D721Med (cell line): ENCODE measurements at places on chromosomes 7 and 10.

DNA sequence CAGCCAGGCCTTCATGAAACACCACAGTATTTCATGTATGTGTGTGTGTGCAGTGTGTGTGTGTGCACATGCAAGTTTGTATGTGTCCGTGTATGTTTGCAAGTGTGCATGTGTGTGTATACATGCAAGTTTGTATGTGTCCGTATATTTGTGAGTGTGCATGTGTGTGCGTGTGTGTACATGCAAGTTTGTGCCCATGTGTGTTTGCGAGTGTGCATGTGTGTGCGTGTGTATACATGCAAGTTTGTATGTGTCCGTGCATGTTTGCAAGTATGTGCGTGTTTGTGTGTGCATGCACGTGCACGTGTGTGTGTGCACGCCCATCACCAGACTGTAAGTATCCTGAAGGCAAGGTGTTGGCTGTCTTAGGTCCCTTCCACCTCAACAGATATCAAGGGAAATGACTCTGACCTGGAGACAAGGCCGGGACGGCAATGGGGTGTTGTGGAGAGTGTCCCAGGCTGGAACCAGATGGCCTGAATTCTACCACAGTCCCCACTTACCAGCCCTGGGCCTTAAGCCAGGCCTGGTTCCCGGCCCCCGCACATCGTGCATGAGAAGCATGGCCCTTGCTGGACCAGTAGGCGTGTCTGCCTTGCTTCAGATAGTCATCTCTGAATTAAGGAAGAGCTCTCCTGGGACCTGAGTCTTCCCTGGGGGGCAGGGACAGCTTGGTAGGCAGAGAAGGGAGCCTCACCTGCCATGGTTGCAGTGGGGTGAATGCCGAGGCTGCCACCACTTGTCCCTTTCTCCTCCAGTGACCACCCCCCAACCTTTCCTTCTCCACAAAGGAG, 140.0 kb downstream of the GRK5 start:
- DNase-seq, result no peak

DNA sequence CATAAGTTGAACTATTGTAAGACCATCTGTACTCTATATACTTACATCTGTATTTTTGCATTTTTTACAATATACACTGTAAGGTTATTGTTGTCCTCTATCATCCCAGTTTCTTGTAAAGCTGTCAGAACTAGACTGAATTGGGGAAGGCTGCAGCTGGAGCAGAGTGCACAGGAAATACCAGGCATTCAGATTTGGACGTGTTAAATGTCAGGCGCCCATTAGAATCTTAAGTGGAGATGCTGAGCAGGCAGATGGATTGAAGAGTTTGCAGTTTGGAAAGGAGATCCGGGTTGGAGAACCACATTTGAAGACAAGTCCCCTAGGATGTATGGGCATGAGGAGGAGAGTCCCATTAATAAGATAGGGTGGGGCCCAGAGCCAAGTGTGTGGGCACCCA, 40.4 kb downstream of the MTURN start:
- no peak for DNase-seq

DNA sequence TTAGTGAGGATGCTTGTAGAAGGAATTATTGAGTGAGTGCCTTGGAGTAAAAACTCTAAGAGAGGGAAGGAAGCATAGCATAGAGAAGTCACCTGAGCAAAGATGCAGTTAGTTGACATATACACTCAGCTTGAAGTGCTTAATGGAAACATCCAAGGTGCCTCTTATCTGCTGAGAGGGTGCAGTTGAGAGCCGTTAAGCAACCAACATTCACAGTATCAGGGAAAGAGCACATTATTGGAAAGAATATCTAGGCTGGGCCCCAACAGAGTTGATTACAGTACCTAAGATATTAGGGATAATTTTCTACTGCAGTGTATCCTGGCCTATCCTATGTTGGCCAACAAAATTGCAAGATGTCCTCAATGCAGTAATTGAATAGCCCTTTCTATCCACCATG, 302.0 kb downstream of the ETV1 start:
- no peak for DNase-seq

DNA sequence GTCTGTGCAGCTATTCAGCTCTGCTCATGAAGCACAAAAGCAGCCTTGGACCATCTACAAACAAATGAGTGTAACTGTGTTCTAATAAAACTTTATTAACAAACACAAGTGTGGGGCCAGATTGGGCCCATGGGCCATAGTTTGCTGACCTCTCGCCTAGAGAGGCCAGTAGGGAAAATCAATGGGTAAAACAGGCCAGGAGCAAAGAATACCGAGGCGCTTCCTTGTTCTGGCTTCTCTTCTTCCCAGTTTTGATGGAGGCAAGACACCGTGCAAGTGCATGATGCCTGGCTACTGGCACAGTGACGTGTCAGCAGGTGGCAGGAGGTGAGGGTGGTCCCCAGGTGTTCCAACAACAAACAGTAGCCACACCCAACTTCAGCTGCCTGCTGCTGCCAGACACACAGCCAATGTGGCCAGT, 94.3 kb upstream of the SDK1 start:
- no peak for DNase-seq

- no peak for DNase-seq
These were observed 88.0 kb downstream of the ATXN7L1 start for GRCh38 chr7:105788356-105788755.

DNA sequence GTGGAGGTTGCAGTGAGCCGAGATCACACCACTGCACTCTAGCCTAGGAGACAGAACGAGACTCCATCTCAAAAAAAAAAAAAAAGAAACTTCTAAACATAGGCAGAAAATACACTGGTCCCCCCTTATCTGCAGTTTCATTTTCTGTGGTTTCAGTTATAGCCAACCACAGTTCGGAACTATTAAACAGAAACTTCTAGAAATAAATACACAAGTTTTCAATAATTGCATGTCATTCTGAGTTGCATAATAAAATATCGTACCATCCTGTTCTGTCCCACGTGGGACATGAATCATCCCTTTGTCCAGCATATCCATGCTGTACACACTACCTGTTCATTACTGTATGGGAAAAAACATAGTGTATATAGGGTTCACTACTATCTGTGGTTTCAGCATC, 8.0 kb downstream of the XRCC2 start:
- no peak for DNase-seq

DNA sequence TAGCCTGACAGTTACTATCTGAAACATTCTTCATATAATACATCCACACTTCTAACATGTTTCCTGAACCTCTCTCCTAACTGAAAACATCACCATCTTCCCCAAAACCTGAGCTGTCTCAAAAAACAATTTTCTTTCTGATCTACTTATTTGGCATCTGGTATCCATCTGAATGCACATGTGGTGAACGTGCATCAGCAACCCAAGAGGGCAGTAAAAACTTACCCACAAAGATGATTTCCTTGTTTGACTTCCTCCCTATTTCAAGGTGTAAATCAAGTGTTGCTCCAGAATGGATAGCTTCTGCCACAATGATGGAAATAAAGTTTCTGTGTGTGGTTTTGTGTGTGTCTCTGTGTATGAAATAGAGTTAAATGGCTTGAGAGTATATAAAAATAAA, 500.4 kb downstream of the MAGI2 start:
- no peak for DNase-seq

DNA sequence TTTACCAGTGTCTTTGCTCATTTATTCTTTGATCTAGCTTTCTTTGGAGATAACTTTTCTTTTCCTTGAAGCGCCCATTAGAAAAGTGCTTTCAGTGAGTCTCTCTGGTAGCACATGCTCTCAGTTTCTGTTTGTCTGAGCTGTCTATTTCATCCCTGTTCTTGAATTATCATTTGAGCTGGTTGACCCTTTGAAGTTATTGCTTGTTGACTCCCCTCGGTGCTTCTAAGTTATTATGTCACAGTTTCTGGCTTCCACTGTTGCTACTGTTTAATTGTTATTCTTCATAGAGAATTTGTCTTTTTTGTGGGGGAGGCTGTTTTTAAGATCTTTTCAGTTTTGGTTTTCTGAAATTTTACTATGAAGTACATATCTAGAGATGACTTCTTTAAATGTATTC, 11.4 kb upstream of the PRF1 start:
- no peak for DNase-seq
